ENCODE measurements at places on chromosomes 7 and 10.

DNA sequence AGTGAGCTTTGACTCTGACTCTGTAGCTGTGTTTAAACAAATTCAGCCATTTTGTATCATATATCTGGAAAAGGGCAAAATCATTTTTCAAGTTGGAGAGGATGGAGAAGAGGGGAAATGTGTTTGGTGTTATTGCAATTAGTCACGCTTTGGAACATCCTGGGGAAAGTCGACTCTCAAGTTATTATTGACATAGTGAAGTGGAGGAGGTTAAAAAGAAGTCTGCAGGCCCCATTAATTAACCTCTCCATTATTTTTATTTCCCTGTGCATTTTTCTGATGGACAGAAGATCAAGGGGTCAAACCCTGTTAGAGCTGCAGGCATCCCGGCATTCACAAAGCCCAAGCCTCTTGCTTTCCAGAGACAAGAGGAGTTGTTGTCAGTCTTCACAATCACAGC lies 132.6 kb downstream of the TEX36 start:
- DNase-seq: no peak

DNA sequence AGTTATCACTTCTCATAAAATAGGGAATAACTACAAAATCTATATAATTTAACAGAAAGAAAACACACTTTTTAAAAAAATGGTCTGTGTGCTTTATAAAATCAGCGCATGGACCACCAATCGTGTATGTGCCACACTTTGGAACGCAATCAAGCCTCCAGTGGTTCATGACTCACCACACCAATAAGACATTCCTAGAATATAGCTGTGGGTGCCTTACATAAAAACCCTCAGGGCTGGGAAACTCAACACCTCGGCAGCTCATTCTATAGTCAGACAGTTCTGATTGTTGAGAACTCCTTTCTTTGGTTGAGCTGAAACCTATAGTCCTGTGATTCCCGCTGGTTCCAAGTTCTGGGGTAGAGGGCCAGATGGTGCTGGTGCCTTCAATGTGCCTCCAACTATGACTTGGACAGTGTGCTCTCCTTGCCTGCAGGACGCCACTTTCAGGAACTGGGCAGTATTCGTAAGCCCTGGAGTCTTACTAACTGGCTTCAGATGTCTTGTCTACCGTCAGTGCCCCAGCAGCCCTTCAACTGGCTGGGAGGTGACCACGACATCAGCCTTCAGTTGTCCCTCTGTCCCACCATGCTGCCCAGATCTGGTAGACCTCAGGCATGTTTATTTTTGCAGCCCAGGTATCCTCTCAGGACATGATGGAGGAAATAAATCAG lies 135.7 kb upstream of the GDF10 start:
- DNase-seq: no peak

GRCh38 chr10:78866731-78867554 lies 201.8 kb upstream of the ZMIZ1 start:
- no peak for DNase-seq

- DNase-seq: no peak
Observed at GRCh38 chr10:58016614-58017013, 251.1 kb downstream of the IPMK start.

DNA sequence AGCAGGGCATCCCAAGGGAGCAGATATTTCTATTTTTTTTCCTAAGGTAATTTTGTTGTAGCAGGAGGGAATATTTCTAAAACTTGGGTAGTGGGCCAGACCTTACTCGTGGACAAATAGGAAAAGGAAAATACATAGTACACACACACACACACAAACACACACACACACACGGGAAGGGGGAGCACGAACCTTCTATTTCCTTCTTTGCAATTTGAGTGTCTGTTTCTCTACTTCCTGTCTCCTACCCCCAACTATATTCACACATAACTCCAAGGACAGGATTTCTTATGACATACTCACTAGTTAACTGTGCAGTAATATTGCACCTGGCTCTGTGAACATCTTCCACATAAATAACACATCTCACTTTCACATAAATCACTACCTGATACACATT lies 4.4 kb downstream of the LDB1 start:
- DNase-seq: no peak

- DNase-seq: no peak
Observed at GRCh38 chr7:36526863-36527548, 137.3 kb downstream of the ANLN start.
